Left renal pelvis (tissue), 4 donors: ENCODE measurements at places on chromosomes 16 and 17.
A peak's percentile ranks its signal among the peaks of the same experiment; 100 is the strongest.

DNA sequence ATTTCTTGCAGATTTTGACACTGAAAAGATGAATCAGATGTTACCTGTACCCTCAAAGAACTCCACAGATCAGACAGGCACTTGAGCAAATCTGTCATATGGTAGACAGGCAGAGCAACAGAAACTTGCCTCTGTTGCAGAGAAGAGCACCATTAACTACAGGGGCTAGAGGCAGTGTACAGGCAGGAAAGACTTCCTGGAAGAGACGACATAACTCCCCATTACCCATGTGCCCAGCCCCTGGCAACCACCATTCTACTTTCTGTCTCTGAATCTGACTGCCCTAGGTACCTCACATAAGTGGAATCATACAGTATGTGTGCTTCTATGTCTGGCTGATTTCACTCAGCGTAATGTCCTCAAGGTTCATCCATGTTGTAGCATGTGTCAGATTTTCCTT, 15.5 kb downstream of the GFOD2 start:
- DNase-seq, result no peak

DNA sequence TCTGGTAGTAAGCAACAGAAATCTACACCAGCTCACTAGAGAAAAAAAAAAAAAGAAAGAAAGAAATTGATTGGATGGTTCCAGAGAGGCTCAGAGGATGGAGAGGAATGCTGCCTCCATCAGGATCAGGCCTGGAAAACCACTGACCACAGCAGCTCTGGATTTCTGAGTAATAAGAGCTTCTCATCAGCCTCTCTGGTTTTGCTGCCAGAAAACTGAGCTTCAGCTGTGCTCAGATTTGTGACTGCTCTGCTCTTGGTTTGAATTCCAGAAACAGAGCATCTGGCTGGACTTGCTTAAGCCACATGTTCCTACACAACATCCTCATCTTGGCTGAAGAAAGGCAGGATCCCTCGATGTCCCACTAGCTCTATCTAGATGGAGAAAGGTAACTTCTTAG, 25.9 kb downstream of the IRX6 start:
- no peak for DNase-seq

DNA sequence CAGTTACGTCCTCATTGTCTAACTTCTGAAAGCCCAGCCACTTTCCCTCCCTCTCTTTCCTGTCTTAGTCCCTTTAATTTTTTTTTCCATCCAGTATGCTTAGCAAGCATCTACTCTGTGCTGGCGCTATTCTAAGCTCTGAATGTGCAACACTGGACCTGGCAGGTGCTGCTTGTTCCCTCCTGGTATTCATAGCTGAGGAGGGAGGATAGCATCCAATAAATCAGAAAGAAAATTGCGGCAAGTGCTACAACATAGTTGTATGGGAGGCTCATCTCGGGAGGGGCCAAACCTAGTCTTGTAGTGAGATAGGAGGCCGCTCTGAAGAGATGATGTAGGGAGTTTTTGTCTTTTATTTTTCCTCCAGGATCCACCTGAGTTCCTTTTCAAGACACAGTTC, 457.3 kb upstream of the HSBP1 start:
- DNase-seq, result no peak

DNA sequence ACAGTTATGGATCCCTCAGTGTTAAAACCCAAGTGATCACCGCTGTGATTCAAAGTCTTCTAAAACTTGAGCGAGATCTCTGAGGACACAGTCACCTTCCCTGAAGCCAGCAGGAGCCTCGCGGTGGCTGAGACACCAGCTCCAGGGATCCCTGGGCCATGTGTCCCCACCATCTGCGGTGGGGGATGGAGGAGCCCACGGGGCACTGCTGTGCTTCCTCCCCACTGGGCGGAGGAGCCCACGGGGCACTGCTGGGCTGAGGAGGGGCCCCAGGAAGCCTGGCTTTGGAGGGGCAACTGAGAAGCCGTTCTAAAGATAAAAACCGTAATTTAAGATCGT, 65.7 kb upstream of the METRNL start:
- no peak for DNase-seq

DNA sequence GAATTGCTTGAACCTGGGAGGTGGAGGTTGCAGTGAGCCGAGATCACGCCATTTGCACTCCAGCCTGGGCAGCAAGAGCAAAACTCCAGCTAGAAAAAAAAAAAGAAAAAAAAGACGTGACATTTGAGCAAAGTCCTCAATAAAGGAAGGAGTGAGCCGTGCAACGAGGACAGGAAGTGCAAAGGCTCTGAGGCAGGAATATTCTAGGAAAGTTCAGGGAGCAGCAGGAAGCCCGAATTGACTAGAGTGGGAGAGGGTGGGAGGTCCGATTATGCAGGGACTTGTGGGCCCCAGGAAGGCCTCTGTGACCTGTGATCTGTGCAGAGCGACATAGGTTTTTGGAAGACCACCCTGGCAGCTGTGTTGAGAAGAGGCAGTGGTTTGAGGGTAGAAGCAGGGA, 8.6 kb upstream of the LASP1NB start:
- no peak for DNase-seq

DNA sequence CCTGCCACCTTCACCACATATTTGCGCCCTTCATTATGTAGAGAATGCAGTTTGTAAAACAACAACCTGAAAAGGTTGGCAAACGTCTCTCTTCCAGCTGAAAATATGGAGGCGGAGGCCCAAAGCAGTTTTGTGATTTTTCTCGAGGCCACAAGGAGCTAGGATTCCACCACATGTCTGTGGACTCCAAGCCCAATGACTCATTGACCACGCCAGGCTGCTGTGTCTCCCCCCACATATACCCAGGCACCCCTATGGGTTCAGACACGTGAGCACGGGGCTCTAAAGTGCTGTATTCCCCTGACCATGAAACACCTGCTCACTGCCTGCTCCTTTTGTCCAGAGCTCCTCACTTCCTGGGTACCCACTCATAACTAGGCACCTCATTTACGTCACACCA, 121.4 kb upstream of the CDH5 start:
- no peak for DNase-seq

DNA sequence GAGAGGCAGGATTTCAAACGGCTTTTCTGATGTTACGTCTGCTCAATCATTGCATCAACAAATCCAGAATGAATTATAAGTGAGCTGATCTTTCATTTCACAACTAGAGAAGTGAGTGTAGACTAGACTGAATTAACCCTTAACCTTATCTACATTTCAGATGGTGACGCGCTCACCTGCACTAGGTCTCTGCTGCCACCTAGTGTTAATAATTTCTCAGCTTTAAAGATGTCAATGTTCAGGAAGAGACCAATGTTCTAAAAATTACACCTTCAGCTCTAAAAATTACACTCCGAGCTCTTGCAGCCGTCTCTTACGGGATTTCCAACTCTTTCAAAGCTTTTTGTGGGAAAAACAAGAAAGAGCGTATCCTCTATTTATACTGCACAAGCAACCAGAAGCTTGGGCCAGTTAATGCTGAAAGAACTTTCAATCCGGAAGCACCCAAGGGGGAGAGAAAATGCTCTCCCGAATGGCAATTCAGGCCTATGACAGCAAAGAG, 88.2 kb upstream of the FA2H start:
- peak; percentile 25 for DNase-seq

- no peak for DNase-seq
Measured at GRCh38 chr17:80083136-80083661, 18.2 kb upstream of the GAA start.

DNA sequence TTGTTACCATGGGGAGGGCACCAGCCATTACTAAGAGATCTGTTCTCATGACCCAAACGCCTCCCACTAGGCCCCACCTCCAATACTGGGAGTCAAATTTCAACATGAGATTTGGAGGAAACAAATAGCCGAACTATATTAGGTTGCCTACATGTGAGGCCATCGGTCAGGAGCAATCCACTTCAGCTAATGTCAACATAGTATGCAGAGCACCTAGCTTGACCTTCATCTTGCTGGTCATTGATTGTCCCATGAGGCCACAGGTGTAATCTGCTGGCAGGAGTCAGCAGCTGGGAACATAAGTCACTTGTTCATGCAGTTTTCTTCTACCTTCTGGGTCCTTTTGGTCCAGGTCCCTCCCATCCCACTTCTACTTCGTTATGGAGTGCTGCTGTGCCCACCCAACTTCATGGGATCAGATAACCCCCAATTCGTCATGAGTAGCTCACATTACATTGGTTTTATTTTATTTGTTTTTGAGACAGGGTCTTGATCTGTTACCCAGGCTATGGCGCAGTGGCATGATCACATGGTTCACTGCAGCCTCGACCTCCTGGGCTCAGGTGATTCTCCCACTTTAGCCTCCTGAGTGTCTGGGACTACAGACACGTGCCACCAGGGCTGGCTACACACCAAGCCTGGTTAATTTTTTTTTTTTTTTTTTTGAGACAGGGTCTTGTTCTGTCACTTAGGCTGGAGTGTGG, 5.9 kb upstream of the KPNA2 start:
- no peak for DNase-seq

DNA sequence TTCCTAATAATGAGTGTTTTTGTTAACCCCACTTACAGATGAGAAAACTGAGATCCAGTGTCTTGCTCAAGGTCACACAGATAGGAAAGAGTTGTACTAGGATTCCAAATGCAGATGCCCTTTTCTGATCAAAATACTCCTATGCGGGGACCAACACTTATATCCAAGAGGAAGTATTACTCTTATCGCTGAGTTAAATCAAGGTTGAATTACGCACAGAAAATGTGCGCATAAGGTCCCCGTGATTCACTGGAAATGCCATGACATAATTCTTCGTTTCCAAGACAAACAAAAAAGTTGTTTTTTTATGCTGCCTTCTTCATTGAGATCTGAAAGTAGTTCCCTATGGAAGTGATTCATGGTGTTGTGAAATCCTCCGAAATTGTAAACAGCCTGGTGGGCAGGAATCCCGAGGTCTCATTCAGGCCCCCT, 463.8 kb upstream of the HSBP1 start:
- no peak for DNase-seq

- no peak for DNase-seq
Measured at GRCh38 chr17:965311-965989, 14.1 kb downstream of the NXN start.

DNA sequence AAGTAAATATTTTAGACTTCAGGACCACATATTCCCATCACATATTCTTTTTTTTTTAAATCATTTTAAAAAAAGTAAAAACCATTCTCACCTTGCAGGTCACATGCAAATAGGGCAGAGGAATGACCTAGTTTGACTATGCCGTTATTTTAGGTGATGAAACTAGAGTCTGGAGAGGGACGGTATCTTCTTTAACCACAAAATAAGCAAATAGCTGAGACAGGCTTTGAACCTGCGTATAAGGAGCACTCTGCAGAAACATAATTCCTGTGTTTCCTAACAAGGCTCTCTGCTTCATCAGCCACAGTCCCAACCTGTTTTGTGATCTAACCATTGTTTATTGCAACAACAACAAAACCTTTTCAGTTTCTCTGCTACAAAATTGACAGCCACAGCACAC, 121.5 kb downstream of the PCTP start:
- DNase-seq, result no peak

DNA sequence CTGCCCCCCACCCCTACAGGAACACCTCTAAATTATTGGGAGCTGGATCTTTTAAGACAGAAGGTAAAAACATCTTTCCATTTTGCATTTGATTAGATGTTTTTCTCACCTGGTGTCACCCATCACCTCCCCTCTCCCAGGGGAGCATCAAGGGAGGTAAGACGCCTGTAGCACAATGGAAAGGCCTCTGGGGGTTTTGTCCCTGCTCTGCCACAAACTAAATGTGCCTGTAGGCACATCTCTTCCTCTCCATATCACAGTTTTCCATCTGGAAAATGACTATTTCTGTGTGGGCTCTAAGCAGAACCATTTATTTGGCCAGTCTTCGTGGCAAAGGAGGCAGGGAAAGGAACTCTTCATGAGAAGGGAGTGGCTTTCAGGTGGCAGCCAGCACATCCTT, 76.6 kb downstream of the GNAO1 start:
- DNase-seq, result no peak

DNA sequence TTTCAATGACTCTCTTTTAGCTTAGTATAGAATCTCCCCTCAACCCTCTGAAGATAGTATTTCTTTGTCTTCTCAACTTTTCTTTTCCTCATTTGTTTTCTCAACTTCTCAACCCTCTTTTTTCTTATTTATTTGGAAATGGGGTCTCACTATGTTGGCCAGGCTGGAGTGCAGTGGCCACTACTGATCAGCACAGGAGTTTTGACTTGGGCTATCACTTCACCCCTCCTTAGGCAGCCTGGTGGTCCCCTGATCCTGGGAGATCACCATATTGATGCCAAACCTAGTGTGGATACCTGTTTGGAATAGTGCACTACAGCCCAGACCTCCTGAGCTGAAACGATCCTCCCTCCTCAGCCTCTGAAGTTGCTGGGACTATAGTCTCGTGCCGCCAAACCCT, 79.8 kb downstream of the PITPNC1 start:
- no peak for DNase-seq

DNA sequence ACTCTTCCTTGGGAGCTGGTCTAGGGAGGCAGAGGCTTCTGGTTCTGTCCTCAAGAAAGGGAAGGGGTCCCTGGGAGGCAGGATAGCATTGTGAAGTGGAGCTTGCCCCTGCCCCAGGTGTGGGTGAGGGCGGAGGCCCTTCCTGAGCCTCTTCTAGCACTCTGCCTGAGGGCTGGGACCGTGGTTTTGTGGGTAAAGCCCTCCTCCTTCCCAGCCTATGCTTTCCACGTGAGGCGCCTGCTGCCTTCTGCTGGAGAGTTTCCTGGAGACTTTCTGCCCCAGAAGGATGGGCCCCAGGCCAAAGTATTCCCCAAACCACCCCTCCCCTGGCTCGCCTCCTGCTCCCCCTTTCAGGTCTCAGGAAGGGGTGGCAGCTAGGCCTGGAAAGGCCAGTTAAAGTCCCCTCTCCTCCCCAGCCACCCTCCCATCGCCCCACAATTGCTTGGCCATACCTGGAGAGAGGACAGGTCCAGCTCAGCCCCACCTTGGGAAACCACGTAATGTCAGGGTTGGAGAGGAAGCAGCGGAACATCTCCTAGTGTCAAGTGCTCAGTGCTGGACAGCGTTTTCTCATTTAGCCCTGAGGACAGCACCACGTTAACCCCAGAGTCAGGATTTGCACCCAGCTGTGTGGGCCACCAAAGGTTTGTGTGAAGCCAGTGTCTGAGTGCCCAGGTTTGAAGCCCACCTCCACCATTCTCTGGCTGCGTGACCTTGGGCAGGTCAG, 5.6 kb downstream of the SBK1 start:
- DNase-seq, result no peak

DNA sequence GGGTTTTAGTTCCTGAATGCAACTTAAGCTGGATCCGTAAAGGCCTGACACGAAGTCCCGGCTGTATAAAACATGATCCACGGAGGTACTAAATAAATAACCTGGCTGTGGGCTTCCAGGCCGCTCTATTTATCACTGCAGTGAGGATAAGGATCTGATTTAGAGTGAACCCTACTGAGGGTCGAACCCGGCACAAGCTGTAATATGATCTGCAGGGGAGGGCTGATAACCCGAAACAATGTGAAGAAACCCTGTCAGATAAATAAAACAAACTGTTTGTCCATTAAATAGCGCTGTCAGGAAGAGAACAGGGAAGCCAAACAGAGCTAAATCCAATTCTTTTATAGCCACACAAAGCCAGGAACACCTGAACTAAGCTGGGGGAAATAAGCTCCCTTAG, 375.6 kb upstream of the SALL1 start:
- DNase-seq, result peak; percentile 81

GRCh38 chr17:41486809-41487530, 2.7 kb downstream of the KRT36 start:
- no peak for DNase-seq
